ENCODE measurements at places on chromosomes 16 and 17.

- no peak for DNase-seq
These were observed 2.0 kb downstream of the TOM1L1 start for GRCh38 chr17:54902611-54903010.

DNA sequence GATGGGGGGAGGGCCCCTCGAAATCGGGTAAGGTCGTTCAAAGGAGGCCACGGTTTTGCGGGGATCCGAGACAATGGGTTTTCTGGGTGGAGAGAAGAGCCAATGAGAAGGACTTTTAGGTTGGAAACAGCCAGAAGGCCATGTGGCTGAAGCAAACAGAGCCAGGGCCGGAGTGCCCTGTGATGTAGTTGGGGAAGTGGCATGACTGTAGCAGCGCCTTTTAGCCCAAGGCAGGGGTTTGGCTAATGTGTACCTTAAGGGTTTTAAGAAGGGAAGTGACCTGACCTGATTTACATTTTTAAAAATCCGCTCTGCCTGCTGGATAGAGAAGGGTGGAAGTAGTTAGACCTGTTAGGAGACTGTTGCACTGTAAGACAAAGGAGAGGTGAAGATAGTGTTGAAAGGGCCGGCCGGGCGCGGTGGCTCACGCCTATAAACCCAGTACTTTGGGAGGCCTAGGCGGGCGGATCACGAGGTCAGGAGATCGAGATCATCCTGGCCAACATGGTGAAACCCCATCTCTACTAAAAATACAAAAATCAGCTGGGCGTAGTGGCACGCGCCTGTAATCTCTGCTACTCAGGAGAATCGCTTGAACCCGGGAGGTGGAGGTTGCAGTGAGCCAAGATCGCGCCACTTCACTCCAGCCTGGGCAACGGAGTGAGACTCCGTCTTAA, 1.0 kb downstream of the LYRM1 start:
- DNase-seq: peak; percentile 51

GRCh38 chr16:22665803-22666202, 148.2 kb upstream of the HS3ST2 start:
- no peak for DNase-seq

DNA sequence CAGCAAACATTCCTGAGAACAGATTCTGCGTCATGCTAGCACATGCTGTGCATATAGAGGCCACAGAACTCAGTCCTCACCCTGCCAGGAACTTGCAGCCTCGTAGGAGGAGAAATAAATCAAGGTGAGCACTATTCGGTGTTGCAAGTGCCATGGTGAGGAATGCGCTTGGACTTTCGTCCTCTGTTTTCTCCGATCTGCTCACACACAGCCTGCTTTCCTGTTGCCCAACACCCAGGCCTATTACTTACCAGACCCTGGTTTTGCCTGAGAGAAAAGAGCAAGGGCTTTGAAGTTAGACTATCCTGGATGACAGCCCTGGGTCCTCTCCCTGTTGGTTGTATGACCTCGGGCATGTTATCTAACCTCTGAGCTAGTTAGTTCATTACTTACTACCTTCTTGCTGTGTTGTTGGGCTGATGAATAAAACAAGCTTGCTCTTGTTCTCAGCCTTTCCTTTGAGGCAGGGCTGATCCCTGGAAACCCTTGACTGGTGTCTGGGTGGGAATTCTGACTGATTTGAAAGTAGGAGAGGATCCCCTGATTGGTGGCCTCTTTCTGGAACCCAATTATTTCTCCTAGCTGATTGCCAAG, 2.9 kb downstream of the ACSF2 start:
- no peak for DNase-seq

DNA sequence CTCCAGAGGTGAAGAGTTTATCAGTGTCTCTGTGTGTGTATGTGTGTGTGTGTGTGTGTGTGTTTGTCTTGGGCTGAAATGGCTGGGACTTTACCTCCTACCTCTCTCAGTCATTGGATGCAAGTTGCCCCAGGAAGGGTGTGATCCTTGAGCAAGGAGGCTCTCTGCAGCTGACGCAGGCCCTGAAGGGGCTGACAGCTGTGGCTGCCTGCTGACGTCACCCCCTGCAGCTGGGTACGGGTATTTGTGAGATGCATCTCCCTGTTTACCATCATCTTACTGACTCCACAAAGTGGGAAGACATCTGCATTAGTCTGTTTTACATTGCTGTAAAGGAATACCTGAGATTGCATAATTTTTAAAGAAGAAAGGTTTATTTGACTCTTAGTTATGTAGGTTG, 631.5 kb upstream of the RBFOX1 start:
- no peak for DNase-seq

GRCh38 chr17:83179374-83179773, 100.0 kb downstream of the METRNL start:
- DNase-seq: no peak

DNA sequence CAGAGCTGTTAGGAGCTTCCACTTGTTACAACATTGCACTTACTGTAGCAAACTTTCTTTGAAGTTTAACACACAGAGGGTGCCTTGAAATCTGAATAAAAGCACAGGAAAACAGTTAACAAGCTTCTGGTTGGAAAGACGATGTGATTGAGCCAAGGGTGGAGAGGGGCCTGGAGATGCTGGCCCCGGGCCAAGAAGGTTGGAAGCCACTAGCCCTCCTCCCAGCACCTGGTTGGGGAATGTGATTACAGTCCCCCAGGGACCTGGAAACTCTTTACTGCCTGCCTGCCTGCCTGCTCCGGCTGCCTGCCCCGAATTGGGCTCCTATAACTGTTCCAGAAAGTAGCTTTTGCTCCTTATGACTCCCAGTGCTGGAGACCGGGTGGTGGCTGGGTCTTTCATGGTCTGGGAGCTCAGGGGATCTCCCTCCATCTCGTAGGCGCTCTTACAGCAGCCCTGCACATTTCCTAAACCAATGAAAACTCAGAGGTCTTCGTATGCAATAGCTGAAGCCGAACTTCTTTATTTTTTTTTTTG, 48.0 kb upstream of the ZFHX3 start:
- DNase-seq: no peak

DNA sequence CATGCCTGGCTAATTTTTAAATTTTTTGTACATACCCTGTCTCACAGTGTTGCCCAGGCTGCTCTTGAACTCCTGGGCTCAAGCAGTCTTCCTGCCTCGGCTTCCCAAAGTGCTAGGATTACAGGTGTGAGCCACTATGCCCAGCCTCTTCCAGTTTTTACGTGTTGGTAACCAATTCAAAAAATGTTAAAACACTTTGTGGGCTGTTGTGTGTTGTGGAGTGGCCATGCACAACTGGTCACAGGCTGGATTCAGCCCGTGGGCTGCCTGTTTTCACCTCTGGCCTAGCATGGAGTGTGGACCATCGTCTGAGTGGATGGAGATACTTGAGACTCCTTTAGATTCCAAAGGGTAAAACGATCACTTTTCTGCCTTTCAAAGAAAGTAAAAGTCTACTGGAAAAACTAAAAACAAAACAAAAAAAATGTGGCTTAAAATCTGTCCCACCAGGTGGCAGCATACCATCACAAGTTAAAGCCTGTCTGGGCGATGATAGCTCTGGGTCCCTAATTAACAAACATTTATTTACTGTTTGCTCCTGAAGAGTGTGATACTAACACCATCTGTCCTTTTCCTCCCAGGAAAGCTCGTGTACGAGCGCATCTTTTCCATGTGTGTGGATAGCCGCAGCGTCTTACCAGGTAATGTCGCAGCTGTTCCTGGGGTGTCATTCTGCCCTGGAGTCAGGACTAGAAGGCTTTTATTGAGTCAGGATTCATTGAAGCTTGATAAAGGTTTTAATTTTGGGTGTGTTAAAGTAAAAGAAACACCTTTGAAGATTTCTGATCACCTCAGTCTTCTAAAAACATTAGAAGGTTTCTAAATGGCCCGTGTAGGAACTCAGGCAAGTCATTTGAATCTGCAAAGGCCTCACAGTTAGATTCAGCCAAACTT, 45.8 kb downstream of the VPS35L start:
- peak; percentile 53 for DNase-seq

- DNase-seq: no peak
These were observed 899 bp downstream of the CFAP52 start for GRCh38 chr17:9577373-9577709.

- DNase-seq: no peak
These were observed 247.4 kb downstream of the PRKCA start for GRCh38 chr17:66549731-66550207.

DNA sequence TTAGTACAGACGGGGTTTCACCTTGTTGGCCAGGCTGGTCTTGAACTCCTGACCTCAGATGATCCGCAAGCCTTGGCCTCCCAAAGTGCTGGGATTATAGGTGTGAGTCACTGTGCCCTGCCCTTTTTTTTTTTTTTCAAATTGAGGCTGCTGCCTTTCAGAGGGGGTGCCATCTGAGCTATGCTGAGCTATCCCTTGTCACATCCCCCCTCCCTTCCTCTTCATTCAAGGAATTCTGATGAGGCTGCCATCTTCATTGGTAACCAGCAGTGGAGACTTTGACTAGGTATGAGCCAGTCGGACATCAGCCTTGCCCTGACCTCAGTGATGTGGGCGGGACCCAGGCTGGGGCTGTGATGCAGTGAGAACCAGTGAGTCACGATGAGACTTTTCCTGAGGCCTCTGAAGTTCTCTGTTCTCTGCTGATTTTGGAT, 24.4 kb upstream of the GPT2 start:
- no peak for DNase-seq

- no peak for DNase-seq
These were observed 13.5 kb upstream of the ADGRG1 start for GRCh38 chr16:57614944-57615343.

DNA sequence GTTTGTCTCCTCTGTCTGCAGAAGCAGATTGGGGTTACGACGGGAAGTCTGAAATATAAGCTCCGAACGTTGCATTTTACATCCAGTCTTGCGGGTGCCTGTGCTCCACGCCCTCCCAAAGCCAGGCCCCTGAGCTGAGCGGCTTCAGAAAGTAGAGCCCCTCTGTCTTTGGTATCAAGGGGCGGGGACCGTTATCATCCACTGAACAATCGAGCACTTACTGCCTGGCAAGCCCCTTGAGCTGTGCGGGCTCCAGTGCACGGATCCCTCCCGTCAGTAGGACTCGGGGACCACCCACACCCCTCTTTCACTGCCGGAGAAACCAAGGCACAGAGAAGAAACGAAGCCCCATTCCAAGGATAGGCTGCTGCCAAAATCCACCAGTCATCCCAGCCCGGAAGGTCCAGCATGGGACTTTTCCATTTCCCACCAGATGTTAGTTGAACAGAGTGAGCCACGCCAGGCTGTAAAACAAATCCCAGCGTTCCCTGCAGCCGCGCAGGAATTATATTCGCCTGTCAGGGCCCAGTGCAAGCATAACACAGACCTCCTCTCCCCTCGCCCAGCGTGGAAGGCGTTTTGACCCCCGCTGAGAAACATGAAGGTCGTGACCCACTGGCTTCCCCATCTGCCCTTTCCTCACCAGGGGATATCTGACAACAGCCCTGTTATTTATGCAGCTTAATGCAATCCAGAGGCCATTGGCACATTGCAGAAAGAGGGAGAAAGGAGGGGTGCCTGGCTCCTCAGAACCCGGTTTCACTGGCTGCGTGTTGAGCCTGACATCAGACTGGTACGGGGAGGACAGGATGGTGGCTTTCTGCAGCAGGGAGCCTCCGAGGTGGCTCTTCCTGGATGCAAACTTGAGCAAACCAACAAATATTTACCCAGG, 212.2 kb upstream of the FOXF1 start:
- DNase-seq: no peak

- no peak for DNase-seq
These were observed 1.4 kb upstream of the SLFN5 start for GRCh38 chr17:35241520-35241919.

DNA sequence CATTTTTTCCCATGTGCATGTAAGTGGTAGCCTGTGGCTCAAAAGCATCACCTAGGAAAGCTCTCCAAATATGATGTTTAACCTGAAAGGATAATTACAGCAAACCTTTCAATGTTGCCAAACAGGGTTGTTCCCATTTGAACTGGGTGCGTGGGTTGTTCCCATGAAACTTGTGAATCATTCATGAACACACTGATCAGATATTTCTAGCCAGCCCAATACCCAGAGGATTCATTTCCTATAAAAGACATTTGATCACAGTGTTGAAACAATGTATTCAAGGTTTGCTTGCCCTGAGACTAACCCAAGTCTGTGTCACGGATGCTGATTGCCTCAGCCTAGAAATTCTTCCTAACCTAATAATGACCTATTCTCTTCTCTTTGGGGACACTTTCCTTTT, 12.9 kb downstream of the KRT39 start:
- no peak for DNase-seq

- peak; percentile 30 for DNase-seq
These were observed 80.8 kb upstream of the CCL1 start for GRCh38 chr17:34443619-34444469.

- peak; percentile 70 for DNase-seq
These were observed 370.2 kb upstream of the MAF start for GRCh38 chr16:79970551-79971236.

DNA sequence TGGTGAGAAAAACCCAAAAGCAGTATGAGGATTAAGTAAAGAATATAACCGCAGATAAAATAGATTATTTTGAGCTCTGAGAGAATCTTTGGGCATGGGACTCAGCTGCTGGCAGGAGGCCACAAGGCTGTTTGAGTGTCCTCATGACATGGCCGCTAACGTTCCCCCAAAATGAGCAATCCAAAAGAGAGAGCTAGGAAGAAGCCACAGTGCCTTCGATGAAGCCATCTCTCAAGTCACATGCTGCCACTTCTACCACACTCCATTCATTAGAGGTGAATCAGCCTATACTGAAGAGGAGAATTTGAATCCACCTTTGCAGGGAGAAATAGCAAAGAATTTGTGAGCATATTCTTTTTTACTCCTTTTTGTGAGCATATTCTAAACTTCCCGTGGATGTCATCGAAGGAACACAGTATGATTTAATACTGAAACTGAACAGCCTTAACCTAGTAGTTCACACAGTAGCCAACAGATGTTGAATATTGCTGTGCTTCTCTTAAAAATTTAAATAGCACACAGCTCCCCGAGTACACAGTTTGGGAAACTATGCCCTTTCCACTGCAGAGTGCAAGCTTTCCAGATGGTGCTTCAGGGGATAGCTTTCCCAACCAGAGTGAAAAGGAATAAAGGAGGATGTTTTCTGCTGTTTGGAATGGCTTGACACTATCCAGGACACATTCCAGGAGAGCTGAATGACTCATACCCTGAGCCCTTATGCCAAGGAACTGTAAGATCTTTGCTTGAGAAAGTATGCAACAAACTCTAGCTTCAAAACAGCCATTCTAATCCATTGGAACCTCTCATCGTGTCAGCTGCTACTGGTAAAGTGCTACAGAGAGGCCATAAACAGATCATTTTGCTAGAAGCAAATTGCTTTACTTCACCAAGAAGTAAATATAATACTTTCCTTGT, 33.9 kb downstream of the ANKFY1 start:
- DNase-seq: no peak

GRCh38 chr16:66275775-66276428, 90.6 kb upstream of the CDH5 start:
- peak; percentile 57 for DNase-seq

GRCh38 chr16:52372313-52372712, 174.6 kb downstream of the TOX3 start:
- no peak for DNase-seq

- DNase-seq: peak; percentile 30
These were observed 785 bp downstream of the NME3 start for GRCh38 chr16:1770328-1771187.

- no peak for DNase-seq
These were observed 19.0 kb downstream of the KCNG4 start for GRCh38 chr16:84220851-84221250.

Data from hematopoietic multipotent progenitor cell treated with erythropoietin and hydrocortisone succinate and interleukin-3 and kit ligand, for 8 days (in vitro differentiated cells).